Stimulated activated CD4-positive, alpha-beta T cell treated with anti-CD3 and anti-CD28 coated beads, Interleukin-2, amount 100 ng/mL, for 48 hours (primary cell): ENCODE measurements at places on chromosomes 4 and X.

DNA sequence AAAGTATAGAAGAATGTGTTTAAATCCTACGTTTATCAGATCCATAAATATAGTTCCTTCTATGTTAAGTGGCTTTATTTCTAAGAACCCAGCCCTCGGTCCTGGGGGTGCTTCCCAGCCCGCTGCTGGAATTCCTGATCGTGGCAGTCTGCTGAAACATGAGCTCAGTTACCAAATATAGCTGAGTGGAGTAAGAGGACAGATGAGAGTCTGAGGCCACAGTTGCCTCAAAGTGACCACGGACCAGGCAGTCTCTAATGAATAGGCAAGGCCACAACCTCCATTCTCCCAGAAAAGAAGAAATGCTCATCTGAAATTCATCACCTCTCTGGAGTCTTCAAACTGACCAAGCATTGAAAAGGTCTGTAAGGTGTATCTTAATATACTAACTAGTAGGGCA lies at the start of gene PALLD:
Gene PALLD (plus strand): TSS at position 219 of the 400 bp plus-strand sequence.
- DNase-seq: no peak

- DNase-seq: no peak
These were observed 187.0 kb downstream of the CCNG2 start for GRCh38 chr4:77344001-77344400.

DNA sequence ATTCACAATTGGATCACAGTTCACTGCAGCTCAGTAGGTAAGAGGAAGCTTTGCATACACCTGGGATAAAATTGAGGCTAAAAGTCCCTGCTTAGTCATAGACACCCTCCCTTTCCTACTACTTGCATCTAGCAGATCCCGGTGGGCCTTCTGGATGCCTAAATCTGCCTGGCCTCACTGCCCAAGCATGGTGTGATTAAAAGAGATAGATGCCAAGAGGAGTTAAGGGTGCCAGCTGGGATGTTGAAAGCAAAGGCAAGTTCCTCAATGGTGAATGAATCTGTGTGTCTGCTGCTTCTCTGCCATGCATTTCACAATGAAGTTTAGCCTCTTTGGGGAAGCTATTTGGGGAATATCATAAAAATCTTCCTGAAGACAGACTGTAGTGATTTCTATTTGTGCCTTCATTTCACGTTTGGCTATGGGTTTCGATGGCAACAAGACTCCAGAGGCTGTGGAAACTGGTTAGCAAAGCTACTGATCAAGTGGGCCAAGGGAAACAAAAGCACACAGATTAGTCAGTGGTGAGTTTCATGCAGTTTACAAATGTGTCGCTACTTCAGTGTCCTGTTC lies 534.0 kb downstream of the ANKRD50 start:
- no peak for DNase-seq

DNA sequence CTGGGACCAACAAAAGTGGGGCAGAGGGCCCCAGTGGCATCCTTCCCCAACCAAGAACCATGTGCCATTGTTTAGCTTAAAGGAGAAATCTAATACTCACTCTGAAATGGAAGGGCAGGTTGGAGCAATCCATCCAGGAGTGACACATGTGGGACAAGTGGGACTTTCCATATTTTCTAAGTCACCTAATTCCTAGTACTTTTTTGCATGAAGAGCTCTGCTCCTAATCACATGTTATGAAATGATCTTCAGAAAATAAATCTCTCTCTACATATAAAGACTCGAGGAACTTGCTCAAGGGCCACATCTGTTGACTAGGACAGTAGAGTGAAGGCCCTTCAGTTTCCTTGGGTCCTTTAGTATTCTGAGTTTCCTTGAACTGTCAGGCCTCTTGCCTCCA lies 2.5 kb downstream of the CYBB start:
- no peak for DNase-seq

GRCh38 chrX:8729811-8730210 lies 2.1 kb downstream of the ANOS1 start:
- no peak for DNase-seq

DNA sequence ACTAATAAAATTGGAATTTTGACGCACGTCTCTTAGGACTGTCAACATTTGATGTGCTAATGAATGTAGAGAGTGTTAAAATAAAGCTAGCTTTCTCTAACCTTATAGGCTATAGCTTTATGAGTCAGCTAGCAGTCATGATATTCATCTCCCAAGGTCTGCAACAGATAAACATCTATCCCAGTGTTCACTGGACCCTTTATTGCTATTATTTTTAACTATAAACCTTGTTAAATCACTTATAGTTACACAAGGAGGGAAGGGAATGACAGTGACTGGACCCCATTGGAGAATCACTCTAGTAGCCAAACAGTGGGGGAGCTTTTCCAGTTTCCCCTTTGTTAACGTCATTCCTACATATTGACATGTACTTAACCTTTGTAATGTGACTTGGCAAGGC lies 67.9 kb upstream of the SHISA3 start:
- DNase-seq: no peak

- DNase-seq: no peak
These were observed 153.3 kb downstream of the TMEM164 start for GRCh38 chrX:110156167-110156754.

DNA sequence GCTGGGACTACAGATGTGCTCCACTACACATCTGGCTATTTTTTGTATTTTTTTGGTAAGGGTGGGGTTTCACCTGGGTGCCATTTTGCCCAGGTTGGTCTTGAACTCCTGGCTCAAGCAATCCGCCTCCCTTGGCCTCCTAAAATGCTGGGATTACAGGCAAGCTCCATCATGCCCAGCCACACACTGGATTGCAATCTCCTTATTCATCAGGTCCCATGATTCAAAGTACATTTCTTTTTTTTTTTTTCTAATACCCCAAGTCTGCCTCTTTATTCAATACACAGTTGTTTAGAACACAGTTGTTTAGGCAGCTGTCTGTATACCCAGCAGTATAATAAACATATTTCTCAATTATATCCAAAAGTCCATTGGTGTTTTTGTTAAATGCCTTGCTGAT lies 130.3 kb upstream of the ARSJ start:
- DNase-seq: no peak

- DNase-seq: no peak
These were observed 211.8 kb downstream of the GLUD2 start for GRCh38 chrX:121259170-121259569.

DNA sequence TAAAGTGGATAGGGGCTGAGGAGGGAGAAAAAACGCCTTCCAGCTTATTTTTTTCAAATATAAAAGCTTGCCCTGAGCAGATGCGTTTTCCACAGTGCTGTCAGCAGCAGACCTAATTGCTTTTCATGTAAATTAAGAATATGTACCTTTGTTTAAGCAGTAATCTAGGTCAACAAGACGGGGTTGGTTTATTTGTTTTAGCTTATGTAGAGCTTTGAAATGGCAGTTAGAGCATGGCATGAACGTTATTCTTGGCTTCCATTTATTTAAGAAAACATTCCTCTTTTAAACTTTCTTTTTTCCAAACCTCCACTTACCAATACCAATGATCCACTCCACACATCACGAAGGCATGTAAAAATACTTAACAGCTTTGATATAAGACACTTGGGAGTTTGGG lies 220.3 kb upstream of the TENM3 start:
- DNase-seq: no peak

- DNase-seq: no peak
These were observed 8.5 kb upstream of the PTTG2 start for GRCh38 chr4:37951461-37952352.

GRCh38 chr4:63302792-63303191 lies 1106.5 kb downstream of the TECRL start:
- DNase-seq: no peak

DNA sequence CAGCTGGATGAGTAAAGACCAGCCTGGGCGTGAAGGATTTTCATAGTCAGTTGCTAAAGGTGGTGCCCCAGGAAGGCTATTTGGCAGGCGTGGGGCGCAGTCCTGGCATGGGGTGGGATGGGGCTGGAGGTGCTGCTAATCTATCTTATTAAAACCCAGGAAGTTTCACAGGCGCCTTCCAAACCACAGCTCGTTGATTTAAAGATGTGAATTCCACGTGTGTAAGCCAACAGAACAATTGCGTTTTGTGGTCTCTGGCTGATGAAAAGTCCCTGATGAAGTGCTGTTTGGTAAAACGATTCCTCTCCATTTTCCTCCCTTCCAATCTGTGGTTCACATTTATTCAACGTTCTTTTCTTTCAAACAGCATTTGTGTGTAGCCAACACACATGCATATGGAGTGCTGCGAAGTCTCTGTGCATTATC lies 105.0 kb downstream of the TBL1X start:
- DNase-seq: no peak

DNA sequence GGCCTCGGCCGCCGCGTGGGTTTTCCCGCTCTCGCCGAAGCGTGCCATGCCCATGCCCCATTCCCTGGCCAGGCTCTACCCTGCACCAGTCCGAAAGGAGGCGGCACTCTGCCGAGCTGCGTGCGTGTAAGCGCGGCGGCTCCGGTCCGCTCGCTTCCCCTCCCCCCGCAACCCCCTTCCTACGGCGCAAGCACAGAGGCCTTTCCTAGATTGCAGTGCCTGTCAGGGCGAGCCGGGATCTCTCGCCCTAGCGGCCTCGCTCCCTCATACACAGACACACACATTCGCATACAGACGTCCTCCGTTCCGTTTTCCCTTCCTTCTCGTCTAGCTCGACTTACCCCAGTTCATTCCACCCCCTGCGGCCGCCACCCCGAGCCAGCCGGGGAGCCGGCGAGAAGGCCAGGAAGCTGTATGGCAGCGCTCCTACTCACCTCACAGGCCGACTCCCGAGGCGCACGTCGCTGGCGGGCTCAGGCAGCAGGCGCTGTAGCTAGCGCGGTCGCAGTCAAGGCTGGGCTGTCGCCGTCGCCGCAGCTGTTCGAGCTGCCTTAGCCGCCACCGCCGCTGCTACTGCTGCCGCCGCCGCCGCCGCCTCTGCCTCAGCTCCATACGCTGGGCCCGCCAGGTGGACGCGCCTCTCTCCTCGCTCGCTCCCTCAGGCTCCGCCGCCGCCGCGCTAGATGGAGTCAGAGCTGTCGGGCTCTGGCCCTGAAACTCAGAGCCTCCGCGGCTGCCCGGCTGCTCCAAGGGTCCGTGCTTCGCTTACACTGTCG lies 615 bp downstream of the NEXMIF start:
- peak; percentile 8 for DNase-seq

DNA sequence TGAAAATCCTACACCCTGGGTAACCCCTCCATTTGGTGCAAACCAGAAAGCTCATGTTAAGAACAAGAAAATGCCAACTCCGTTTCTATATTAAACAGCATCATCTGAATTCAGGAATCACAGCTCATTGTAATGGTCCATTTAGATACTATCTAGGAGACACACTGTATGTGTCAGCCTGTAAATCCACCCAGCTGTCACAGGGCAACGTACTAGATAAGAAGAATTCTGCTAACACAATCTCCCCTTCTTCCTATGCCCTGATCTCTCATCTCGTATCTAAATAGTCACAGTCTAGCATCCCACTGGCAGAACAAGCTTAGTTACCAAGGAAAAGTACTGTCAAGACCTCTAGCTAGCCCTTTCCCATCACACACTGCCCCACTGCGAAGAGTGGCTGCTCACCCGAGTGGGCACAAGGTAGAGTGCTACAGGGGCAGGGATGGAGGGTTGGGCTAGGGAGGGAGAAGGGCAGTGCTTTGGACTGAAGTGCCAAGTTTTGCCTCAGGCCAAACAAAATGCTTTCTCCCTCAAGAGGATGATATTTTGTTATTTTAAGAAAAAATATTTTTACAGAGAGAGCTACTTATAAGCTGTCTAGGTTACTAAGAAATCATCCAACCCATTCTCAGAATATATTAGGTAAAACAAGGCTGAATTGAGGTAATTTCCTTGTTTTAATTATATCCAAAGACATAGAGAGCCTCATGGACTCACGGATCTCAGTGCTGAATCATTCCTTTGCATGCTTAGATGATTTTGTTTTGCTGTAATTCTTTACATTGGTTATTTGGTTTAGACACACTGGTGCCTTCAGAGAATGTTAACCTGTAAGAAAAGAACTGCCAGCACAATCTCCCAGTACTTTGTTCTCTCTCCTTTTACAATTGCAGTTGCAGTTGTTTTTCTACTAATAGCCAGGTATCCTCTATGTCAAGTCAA lies 196.6 kb downstream of the PRDM5 start:
- DNase-seq: no peak

DNA sequence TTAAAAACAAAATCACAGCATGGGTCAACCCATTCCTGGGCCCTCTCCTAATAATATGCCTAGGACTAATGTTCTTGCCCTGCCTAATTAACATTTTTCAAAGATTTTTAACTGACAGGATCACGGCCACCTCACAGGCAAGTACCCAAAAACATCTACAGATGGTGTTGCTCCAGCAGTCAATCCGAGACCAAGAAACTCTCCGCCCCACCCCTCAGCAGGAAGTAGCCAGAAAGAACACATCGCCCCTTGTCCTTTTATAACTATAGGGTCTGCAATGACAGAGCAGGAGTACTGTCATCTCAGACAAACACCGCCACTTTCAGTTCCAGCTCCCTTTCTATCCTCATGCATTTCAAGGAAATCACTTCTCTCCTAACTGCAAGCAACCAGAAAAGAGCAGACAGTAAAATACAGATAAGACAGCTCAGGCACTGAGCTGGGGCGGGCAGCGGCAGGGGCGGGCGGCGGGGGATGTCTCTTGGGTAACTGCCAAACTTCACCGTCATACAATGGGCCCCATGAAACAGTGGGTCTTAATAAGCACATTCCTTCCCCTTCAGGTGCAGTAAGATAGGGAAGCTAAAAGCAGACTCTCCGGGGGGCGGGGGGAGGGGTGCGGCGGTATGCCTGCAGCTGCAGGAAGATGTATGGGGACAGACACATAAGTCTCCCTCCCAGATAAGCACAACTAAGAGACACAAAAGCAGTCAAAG lies 67.4 kb downstream of the ZNF182 start:
- no peak for DNase-seq

DNA sequence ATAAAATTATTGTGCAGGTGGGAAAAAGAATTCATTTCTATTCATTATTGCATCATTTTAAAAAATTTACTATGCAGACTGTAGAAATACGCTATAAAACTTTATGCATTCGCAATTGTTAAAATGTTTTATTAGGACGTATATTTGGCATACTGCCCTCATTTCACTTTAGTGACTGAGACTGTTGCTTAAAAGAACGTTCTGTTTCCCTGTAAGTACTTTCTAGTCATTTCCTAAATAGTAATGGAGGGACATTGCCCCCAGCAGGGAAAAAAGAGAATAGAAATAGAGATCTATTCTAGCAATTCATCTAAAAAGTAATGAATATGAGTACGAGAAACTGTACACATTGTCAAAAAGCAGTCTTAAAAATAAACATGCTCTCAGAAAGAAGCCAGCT lies 1295.8 kb upstream of the TENM3 start:
- no peak for DNase-seq

GRCh38 chr4:180913750-180914149 lies 1329.5 kb upstream of the TENM3 start:
- no peak for DNase-seq

DNA sequence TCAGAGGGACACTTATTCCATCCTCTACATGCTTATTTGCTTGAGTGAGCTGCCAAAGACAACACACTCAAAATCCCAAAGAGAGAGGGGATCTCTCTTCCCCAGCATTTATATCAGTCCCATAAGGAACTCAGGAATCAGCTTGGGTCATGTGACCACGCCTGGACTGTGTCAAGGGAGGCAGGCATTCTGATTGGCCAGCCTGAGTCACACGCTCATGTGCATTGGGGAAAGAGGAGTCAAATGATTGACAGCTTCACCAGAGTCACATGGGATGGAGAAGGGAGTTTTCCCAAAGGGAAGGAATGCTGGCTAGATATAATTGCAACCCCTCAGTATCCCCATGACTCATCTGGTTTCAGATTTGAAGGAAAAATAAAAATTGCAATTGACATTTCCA lies 49.0 kb downstream of the RWDD4 start:
- no peak for DNase-seq
